Renal cortex interstitium (tissue), 15 donors: ENCODE measurements at places on chromosomes 7 and 10.

- DNase-seq, result no peak
These were observed 72.3 kb downstream of the CLEC2L start for GRCh38 chr7:139595806-139596205.

DNA sequence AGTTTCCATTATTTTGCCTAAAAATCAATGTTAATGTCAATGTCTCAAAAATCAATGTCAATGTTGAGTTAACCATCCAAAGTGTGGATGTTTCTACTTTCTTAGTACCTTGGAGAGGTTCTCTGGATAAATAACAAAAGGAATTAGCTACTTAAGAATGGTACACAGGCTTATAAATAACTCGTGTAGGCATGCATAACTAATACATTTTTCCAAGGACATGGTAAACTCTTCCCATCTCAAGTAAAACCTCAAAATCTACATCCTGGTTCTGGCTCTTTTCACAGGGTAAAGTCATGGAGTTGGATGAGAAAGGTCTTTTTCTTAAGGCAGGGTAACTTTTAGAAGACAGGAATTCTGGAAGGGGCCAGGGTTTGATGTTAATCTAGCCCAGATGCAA is 59.9 kb downstream of the CAV1 start:
- DNase-seq, result no peak

DNA sequence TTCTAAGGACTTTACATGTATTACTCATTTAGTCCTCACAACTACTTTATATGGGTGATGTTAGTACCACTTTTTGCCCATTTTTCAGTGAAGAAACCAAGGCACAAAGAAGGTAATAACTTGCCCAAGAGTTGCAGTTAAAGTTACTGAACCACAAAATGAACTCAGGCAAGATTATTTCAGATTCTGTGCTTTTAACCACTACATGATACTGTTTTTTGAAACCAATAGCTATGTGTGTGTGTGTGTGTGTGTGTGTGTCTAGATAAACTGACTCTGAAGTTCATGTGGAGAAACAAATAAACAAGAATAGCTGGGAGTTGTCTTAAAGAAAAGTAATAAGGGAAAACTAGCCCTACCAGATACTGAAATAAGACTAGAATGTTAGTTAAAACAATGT is 60.8 kb upstream of the OIT3 start:
- DNase-seq, result no peak

GRCh38 chr7:53476566-53476965 is 441.1 kb downstream of the POM121L12 start:
- DNase-seq, result no peak

DNA sequence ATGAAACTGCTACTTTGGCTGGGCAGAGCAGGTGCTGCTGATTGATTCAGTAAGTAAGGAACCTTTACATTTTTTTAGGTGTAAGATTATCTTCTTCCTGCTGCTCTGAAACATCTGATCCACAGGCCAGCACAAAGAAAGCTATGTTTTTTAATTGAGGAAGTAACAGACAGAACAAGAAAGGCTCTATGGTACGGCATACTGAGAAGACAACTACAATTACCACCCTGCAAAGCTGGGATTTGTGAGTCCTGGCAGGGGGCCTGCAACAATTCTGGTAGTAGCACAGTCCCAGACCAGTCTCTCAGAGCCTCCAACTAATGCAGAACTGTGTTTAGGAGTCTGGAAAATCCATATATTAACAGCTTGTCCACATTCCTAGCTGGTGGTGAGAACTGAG is 103.0 kb upstream of the LRRTM3 start:
- DNase-seq, result no peak

- DNase-seq, result no peak
These were observed 11.8 kb downstream of the CTBP2 start for GRCh38 chr10:125148528-125148927.

DNA sequence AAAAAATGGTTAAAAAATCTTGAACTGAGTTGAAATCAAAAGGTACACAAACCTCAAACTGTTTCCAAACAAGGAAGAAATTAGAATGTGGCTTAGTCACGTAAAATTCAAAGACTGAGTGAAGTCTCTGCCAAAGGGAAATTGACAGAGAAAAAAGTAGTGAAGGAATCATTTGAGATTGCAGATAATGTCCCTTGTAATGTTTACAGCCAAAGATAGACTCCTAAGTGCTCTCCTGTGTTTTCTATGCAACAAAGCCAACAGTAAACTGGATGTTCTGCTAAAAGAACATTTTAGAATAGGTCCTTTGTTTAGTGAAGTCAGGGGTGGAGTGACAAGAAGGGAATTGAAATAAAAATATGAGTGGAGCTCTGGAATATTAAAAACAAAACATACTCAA is 117.9 kb downstream of the ITGA8 start:
- no peak for DNase-seq

DNA sequence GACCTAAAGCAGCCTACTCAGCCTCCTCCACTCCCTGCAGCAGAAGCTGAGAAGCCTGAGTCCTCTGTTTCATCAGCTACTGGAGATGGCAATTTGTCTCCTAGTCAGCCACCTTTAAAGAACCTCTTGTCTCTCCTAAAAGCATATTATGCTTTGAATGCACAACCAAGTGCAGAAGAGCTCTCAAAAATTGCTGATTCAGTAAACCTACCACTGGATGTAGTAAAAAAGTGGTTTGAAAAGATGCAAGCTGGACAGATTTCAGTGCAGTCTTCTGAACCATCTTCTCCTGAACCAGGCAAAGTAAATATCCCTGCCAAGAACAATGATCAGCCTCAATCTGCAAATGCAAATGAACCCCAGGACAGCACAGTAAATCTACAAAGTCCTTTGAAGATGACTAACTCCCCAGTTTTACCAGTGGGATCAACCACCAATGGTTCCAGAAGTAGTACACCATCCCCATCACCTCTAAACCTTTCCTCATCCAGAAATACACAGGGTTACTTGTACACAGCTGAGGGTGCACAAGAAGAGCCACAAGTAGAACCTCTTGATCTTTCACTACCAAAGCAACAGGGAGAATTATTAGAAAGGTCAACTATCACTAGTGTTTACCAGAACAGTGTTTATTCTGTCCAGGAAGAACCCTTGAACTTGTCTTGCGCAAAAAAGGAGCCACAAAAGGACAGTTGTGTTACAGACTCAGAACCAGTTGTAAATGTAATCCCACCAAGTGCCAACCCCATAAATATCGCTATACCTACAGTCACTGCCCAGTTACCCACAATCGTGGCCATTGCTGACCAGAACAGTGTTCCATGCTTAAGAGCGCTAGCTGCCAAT is 202.2 kb downstream of the ZEB1 start:
- no peak for DNase-seq

DNA sequence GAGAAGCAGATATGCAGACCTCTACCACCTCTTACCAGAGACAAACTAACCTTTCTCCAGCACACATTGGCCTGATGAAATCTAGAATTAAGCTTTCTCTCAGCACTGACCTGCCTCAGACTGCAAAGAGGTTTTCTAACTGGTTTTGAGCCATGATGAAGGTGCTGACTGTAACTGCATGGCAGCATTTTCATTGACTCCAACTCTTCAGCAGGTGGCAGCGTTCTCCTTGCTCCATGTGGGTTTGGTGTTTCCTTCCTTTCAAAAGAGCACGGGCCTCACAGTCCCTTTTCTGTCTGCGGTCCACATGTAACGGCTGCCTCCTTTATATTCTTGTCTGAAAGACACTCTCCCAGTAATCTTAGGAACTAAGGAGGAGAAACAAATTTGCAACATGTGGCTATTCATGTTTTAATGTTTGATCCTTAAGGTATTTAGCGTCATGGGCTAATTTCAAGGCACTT is 12.6 kb downstream of the KLLN start:
- DNase-seq, result no peak

- no peak for DNase-seq
These were observed 22.0 kb upstream of the TMEM120A start for GRCh38 chr7:76016191-76016947.

GRCh38 chr7:42768045-42768444 is 143.8 kb downstream of the C7orf25 start:
- no peak for DNase-seq

DNA sequence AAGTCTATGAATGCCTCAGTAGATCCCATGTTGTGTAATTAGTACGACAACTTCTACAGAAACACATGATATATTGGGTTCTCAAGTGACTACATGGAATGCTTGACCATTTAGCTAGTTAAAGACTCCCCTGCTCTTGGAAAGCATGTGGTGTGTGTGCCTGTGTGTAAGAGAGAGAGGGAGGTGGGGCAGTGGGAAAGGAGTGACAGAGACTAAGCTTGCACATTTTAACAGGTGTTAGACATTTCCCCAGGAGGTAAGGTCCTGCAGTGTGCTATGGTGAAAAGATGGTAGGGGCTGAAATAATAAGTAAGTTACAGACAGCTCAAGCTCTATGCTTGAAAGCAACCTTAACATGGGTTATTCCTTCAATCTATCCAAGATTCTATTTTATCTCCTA is 241.7 kb upstream of the GHITM start:
- no peak for DNase-seq

DNA sequence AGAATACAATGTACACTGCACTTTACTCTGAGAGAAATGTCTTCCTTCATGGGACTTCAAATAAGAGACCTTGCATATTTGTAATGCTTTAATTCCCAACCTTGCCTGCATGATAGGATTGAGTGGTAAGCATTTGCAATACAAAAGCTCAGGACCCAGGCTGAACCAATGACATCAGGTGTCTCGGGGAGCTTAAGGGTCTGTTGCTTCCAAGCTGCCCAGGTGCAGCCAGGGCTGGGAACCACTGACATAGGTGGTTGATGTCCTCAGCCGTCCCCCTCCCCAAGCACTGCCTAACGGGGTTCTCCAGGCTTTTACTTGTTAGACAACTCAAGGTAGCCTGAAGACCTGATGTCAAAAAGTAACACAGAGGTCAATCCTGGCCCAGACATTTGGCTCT is 29.1 kb downstream of the FIGNL1 start:
- no peak for DNase-seq

DNA sequence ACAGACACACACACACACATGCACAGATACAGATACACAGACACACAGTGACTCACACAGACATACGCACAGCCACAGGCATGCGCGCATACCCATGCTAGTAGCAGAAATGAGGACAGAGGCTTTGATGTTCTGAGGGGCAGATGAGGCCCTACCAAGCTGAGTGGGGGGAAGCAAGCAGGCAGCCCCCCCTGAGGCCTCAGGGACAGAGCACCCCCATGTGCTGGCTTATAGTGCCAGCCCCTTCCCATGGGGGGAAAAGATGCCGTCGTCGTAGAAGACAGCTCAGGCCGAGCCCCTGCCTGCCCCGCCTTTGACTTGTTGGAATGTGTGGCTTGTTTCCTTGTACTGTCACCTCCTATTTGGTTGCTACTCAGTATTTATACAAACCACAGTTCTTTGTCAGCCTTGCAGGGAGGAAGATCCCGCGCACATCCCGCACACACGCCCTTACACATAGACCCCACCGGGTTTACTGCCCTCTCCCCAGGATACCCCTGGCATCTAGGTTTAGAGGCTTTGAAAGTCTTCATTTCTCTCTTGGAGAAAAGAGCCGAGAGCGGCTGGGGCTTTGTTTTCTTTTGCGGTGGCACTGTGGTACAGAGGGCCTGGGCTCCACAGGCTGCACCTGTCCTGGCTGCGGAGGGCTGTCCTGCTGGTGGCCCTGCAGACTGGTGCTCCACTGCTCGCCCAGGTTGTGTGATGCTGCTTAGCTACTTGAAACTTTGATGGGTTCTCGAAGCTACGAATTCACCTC is 112.5 kb downstream of the DOCK1 start:
- no peak for DNase-seq

- DNase-seq, result no peak
These were observed 12.0 kb upstream of the CRHR2 start for GRCh38 chr7:30694218-30694745.
